Muscle of back (tissue), 13 donors: ENCODE measurements at places on chromosomes 3 and 15. TPM values are rescaled to one million over a fixed set of nuclear protein-coding genes. Genes with fewer than 3 reads are reported as not detected.

- DNase-seq = no peak
Measured at GRCh38 chr15:75171408-75171807, 30.3 kb upstream of the C15orf39 start.

DNA sequence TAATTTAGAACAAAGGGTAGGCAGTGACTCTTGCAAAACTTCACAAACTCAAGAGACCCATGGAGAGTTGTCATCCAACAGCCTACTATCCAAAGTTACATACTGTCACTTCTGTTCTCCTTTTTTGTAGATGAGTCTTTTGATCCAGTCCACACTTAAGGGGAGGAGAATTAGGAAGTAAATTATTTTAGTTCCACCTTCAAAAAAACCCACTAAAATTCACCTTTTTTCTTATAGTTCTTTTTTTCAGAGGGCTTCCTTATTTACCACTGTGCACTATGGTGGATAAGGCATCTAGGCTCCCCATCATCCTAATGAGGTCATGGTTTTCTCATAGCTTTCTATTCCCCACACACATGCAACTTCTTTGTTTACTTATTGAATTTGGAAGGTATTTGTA is 8.6 kb upstream of the TCAIM start:
- no peak for DNase-seq

IGF2BP2 gene
- polyA plus RNA-seq = 59.6 TPM

DNA sequence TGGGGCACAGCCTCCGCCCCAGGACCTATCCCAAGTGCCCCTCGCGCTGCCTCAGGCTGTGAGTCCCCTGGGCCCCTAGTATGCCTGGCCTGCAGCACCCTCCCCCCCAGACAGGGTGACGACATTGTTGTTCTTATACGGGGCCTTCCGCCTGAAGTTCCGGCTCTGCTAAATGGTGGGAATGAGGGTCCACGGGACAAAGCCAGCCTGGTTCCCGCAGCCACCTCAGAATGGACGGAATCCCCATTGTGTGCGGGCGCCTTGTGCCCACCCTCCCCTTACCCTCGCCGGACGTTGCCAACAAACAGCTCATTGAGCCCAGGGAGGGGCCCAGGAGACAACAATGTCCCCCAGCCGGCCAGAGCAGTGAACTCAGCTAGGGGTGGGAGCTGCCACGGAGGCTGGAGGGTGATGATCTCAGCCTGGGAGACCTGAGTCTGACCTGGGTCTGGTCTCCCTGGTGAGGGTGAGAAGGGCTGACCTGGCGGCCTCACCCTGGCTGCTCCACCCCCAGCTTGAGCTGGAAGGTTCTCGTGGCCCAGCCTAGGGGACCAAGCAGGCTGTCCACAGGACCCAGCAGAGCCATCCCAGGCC is 10.2 kb upstream of the DLL4 start:
- DNase-seq = no peak

IREB2 gene
- polyA plus RNA-seq = 52.0 TPM

GRCh38 chr15:78715434-78715833 is 74.4 kb upstream of the CHRNB4 start:
- no peak for DNase-seq

DNA sequence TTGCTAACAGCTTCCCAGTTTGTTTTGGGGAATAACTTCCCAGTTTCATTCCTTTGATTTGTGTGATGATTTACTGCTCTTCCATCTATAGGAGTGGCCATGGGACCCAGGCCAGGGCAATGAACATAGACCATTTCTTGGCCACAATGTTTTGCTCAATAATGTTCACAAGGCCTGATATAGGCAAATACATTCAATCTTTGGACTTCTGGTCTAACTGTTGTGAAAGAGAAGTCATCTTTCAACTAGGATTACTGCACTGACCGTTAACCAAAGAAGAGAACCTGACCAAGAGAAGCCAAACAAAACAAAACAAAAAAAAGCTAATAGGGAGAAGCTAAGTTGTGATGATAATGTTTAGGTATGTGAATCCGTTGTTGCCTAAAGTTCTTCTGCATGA is 221.8 kb upstream of the SUCLG2 start:
- no peak for DNase-seq
